ENCODE measurements at places on chromosomes 3 and 15.

DNA sequence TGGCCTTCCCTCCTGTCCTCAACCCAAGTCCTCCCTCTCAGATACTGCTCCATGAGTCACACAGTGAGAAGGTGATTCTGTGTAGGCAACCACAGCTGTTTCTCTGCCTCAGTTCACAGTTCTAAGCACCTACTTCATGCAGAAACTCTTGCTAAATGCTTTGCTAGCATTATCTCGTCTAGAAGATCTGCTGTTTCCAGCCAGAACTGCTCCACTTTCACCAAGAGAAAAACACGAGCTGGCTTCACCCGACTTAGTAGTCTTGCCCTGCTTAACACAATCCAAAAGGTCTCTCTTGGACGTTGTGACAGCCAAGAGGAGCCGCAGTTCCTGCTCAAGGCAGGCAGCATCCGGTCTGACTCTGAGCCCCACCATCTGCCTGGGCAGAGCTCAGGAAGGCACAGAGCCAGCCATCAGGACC, 272.1 kb downstream of the UACA start:
- H3K27ac ChIP-seq, result no peak overlapping the region
- H3K36me3 ChIP-seq, result no peaks in the 10 kb centered on the region
- peaks cover 11% of the 10 kb centered on the region for H3K27me3 ChIP-seq
- no peak for DNase-seq
- peaks cover 9% of the 10 kb centered on the region for H3K4me1 ChIP-seq

DNA sequence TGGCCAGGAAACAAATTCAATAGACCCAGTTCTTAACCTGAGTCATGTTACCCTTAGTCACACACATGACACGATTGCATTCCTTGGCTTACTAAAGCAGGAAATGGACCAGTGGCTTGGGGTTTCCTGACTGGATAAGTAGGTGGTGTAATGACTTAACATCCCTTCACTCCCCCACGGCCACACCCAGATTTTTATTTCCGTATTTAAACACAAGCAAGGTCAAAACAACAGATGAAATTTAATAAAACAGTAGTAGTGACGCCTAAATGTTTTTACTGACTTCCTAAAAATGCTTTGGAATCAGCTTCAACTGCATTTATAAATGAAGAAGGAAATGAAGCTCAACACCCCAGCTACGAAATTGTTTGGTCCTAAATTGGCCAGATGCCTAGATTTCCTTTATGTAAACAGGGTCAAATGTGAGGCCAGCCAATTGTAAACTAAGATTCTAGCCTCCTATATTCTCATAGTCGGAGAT, 324.3 kb downstream of the CHST2 start:
- H3K27ac ChIP-seq, result no peak overlapping the region
- peak; percentile 70 for DNase-seq
- H3K4me1 ChIP-seq, result no peaks in the 10 kb centered on the region
- no peaks in the 10 kb centered on the region for H3K27me3 ChIP-seq
- H3K4me3 ChIP-seq, result no peak overlapping the region
- no peaks in the 10 kb centered on the region for H3K36me3 ChIP-seq

DNA sequence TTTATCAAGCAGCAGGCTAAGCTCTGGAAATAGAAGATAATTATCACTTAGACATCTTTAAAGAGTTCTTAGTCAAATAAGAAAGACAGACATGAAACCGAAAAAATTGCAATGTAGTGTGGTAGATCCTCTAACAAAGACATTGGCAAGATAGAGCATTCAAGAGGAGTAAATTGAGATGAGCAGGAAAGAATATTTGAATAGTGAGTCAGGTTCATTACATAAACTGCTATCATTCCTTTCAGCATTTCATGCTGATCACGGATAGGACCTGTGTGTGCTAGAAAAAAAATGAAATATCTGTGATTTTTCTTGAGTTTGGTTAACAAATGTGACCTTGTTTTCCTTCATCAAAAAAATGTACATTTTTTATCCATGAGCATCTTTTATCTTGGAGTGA, 460.9 kb downstream of the OTOL1 start:
- no peak overlapping the region for H3K27ac ChIP-seq
- H3K4me1 ChIP-seq, result no peaks in the 10 kb centered on the region
- DNase-seq, result no peak
- no peak overlapping the region for H3K4me3 ChIP-seq
- no peaks in the 10 kb centered on the region for H3K27me3 ChIP-seq

GRCh38 chr3:64551697-64552096, 136.1 kb downstream of the ADAMTS9 start:
- peaks cover 54% of the 10 kb centered on the region for H3K36me3 ChIP-seq
- H3K27ac ChIP-seq, result no peak overlapping the region
- no peaks in the 10 kb centered on the region for H3K27me3 ChIP-seq

DNA sequence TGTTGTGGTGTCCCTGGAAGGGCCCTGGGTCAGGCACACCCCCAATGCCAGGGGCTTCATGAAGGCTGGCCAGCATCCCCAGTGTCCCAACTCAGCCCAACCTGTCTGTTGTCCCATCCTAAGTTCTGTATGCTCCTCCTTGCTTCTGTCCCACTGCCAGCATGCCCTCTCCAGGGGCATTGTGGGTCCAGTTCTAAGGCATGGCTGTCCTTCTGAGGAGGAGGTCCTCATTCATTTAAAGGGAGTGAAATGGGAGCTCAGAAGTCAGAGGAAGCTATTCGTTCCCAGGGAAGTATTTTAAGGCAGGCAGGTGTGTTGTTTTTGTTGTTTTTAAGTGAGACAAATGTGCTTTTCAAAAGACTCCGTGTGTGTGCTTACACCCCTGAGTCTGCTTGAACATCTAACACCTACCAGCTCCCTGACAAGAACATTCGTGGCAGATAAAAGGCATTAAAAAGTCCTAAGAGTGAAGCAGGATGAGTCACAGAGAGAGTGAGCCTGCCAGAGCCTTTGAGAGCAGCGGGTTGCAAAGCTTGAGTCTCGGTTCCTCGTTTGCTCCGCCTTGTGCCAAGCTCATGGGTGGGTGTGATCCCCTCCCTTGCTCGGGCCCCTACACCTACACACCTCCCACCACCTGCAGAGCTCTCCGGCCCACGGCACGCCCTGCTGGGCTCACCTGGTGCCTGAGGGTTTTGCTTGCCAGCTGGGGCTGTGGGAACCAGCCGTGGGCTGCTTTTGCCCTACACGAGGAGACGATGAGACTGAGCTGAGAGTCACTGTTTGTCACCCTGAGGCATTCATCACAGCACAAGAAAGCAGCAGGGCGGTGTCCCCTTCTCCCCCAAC, 183.4 kb upstream of the TOPAZ1 start:
- no peaks in the 10 kb centered on the region for H3K36me3 ChIP-seq
- no peaks in the 10 kb centered on the region for H3K4me1 ChIP-seq
- peaks cover 51% of the 10 kb centered on the region for H3K27me3 ChIP-seq
- DNase-seq, result no peak
- H3K4me3 ChIP-seq, result no peak overlapping the region

DNA sequence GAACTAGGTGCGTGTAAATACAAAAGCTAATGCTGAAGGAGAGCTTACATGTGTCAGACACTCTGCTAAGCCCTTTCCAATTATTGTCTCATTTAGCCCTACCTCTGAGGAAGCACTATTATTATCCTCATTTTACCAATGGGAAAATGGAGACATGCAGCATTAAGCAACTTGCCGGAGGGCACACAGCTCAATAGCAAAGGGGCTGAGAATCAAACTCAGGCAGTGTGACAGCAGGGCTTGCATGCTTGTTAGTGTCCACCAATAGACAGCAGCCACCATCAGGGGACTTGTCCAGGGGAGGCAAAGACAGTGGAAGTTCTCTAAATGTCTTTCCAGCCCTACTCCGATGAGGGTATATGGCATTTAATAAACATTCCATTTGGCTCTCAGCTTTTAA, 548.6 kb downstream of the MAGI1 start:
- peaks cover 9% of the 10 kb centered on the region for H3K4me1 ChIP-seq
- no peaks in the 10 kb centered on the region for H3K27me3 ChIP-seq
- H3K36me3 ChIP-seq, result no peaks in the 10 kb centered on the region
- no peak for DNase-seq

DNA sequence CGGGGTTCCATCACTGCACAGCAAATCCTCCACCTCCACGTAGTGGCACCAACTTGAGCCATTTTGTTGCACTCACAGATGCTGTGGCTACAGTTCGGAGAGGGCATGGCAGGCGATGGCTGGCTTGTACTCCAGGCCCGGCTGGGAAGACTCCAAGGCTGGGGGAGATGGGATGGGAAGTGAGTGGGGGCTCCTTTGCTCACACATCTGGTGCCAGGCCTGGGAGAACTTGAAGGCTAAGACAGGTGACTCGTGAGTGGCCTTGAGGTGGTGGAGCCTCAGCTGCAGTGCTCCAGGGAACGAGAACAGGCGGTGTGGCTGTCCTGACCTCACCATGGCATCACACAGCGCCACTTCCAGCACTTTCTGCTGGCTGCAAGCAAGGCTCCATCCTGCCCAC, 87.9 kb downstream of the PLXNA1 start:
- H3K36me3 ChIP-seq, result no peaks in the 10 kb centered on the region
- no peak for DNase-seq
- H3K27me3 ChIP-seq, result peaks cover 9% of the 10 kb centered on the region
- peaks cover 28% of the 10 kb centered on the region for H3K4me1 ChIP-seq

- H3K36me3 ChIP-seq, result no peaks in the 10 kb centered on the region
- no peak overlapping the region for H3K4me3 ChIP-seq
- peaks cover 6% of the 10 kb centered on the region for H3K4me1 ChIP-seq
- H3K27me3 ChIP-seq, result peaks cover 9% of the 10 kb centered on the region
- no peak for DNase-seq
- no peak overlapping the region for H3K27ac ChIP-seq
Measured at GRCh38 chr3:105354429-105354828, 12.3 kb upstream of the ALCAM start.

DNA sequence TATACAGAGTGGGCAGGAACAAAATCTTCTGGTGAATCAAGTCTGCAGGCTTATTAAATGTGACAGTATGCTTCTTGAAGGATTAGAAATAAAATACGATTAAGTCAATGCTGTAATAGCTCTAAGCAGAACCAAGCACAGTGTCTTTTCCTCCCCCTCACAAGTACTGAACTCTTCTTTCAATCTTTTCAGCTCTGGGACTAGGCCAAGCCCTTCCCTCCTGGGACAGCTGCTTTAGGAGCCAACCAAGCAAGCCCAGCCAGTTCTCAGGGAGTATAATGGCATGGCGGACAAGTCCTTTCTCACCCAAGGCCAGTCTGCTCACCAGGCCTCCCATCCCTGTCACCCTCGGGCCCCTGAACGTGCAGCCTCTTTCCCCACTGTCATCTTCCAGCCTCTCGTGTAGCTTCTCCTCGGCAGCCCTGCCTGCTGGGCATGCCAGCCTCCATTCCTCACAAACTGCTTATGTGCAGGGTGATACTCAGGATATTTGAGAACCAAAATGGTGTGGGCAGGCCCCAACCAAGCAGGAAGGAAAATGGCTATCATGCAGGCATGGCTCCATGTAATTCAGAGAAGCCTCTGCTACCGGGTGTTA, 8.4 kb upstream of the PPP1R2 start:
- DNase-seq, result peak; percentile 68
- H3K36me3 ChIP-seq, result no peaks in the 10 kb centered on the region
- H3K27ac ChIP-seq, result peak overlapping the region; percentile 35
- H3K4me1 ChIP-seq, result peaks cover 8% of the 10 kb centered on the region

- no peak overlapping the region for H3K4me3 ChIP-seq
- DNase-seq, result no peak
- H3K27ac ChIP-seq, result no peak overlapping the region
- no peaks in the 10 kb centered on the region for H3K36me3 ChIP-seq
Measured at GRCh38 chr15:29309139-29309538, 39.5 kb upstream of the NSMCE3 start.

GRCh38 chr3:150519026-150519425, 27.3 kb downstream of the SERP1 start:
- no peak overlapping the region for H3K4me3 ChIP-seq
- no peaks in the 10 kb centered on the region for H3K27me3 ChIP-seq
- DNase-seq, result no peak
- H3K27ac ChIP-seq, result no peak overlapping the region
- no peaks in the 10 kb centered on the region for H3K4me1 ChIP-seq

GRCh38 chr3:156459434-156459833, 95.5 kb downstream of the SSR3 start:
- H3K4me3 ChIP-seq, result no peak overlapping the region
- peak; percentile 66 for DNase-seq
- H3K27ac ChIP-seq, result no peak overlapping the region

GRCh38 chr15:68590721-68591389, 12.1 kb downstream of the CORO2B start:
- no peak overlapping the region for H3K27ac ChIP-seq
- H3K4me1 ChIP-seq, result peaks cover 31% of the 10 kb centered on the region
- H3K36me3 ChIP-seq, result no peaks in the 10 kb centered on the region
- peaks cover 2% of the 10 kb centered on the region for H3K27me3 ChIP-seq
- H3K4me3 ChIP-seq, result no peak overlapping the region

DNA sequence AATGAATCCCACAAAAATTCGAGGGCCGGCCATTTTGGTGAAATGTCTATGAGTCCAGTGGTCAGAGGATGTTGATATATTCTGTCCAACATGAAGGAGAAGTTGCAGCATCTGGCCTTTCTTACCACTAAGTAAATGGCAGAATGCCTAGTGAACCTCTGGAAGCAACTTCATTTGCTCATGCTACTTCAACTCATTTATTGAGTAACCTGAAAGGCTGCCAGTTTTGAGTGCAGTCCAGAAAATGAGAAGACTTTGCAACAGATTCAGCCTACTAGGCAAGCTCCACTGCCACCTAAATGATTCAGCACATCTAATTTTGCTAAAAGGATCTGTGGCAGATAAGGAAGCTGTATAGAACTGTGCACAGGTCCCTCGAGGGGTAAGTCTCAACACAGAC, 265.0 kb downstream of the OPA1 start:
- H3K4me3 ChIP-seq, result no peak overlapping the region
- peak; percentile 49 for DNase-seq
- no peaks in the 10 kb centered on the region for H3K36me3 ChIP-seq
- H3K4me1 ChIP-seq, result peaks cover 7% of the 10 kb centered on the region

- H3K27me3 ChIP-seq, result no peaks in the 10 kb centered on the region
- no peaks in the 10 kb centered on the region for H3K36me3 ChIP-seq
- no peak for DNase-seq
- H3K4me3 ChIP-seq, result no peak overlapping the region
- no peak overlapping the region for H3K27ac ChIP-seq
Measured at GRCh38 chr3:79005084-79005483, 762.7 kb downstream of the ROBO1 start.

GRCh38 chr15:72964542-72964941, 87.7 kb upstream of the NEO1 start:
- no peaks in the 10 kb centered on the region for H3K36me3 ChIP-seq
- H3K4me1 ChIP-seq, result peaks cover 24% of the 10 kb centered on the region
- no peaks in the 10 kb centered on the region for H3K27me3 ChIP-seq

GRCh38 chr15:80527961-80528360, 123.8 kb downstream of the ARNT2 start:
- no peaks in the 10 kb centered on the region for H3K27me3 ChIP-seq
- no peak for DNase-seq
- no peak overlapping the region for H3K4me3 ChIP-seq
- H3K4me1 ChIP-seq, result no peaks in the 10 kb centered on the region
